Stimulated activated CD8-positive, alpha-beta memory T cell treated with anti-CD3 and anti-CD28 coated beads, Interleukin-7, amount 100 ng/mL, for 48 hours (primary cell): ENCODE measurements at places on chromosomes 7 and 10.

- DNase-seq: peak; percentile 42
Observed at GRCh38 chr7:134458341-134458805, 527 bp downstream of the AKR1B1 start.

GRCh38 chr7:50645186-50645585 is 80.0 kb upstream of the DDC start:
- DNase-seq: no peak

- no peak for DNase-seq
Observed at GRCh38 chr10:55351431-55351830, 550.4 kb upstream of the PCDH15 start.

DNA sequence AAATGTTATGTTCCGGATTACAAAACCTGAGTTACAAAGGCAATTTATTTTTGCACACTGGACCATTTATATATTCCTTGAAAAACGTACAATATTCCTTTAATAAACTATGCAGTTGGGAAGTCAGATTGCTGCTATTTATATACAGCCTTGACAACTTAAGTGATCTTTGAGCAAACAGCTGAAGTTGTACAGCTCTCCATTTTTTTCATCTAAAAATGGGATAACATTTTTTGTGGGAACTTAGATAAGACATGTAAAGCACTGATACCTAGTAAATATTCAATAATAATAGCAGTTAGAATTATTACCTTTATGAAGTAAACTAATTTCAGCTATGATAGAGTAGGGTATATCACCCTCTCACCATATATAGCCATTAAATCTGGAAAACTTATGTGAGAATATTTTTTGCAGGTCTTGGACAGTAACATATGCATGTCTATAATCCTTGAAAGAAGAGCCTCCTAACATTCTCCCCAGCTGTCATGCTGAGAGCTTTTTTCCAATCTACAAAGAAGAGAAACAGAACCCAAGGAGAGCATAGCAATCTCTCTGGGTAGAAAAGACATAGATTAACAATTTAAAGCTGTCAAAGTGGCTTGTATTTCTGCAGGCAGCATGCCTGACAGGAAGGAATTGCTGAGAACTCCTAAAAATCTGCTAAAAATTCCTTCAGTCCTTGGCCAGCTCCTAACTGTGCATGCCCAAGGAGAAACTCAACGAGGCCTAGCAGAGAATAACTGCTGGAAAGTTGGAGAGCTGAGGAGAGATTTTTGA is 326.0 kb downstream of the CRPPA start:
- DNase-seq: no peak

DNA sequence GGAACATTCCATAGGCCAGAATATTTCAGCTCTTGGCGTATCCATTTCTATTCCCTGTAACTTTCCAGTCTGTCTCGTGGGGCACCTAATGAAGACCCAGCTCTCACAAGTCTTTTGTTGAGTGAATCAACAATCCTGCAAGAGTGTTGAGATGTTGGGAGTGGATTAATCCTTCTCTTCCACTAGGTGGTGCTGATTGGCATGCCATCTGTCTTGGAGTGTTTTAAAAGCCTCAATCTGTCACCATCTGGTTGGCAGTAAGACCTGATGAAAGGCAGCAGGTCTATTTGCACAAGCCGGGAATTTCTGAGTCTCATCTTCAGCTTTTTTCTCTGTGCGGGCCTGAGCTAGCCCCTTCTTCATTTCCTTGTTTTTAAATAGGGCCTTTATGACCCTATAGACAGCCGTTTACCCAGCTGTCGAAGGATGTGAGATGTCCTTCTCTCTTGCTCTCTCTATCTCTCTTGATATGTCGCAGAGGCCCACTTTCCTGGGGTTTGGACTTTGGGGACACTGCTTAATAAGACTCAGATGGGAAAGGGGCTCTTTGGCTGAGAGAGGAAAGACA is 180.5 kb downstream of the ZNF365 start:
- no peak for DNase-seq

- no peak for DNase-seq
Observed at GRCh38 chr10:77231884-77232610, 405.6 kb downstream of the KCNMA1 start.

DNA sequence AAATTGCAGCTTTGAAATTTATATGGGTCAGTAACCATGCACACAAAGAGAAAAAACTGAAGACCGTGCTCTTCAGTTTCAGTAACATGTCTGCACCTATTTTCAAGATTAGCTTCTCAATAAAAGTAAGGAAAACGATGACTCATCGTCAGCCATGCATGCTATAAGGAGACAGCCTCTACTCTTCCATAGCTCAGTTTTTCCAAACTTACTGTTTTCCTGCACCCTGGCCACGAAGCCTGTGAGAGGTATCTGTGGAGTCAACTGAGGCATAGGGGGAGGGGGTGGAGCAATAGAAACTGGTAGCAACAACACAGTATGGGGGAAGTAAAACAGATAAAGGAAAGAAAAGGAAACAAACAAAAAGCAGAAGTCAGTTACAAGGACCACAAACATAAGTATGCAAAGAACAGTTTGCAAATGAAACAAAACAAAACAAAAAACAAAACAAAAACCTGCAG is 58.0 kb downstream of the PDSS1 start:
- DNase-seq: no peak

DNA sequence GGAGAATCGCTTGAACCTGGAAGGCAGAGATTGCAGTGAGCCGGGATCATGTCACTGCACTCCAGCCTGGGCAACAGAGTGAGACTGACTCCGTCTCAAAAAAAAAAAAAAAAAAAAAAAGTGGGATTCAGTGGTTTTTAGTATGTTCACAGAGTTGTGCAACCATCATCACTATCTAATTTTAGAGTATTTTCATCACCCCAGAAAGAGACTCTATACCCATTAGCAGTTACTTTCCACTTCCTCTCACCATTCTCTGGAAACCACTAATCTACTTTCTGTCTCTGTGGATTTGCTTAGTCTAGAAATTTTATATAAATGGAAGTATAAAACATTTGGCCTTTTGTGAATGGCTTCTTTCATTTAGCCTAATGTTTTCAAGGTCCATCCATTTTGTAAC is 113.4 kb downstream of the ST7 start:
- DNase-seq: no peak

- DNase-seq: no peak
Observed at GRCh38 chr10:124090601-124091209, 2.7 kb downstream of the CHST15 start.

GRCh38 chr10:71632200-71632820 is 87.3 kb downstream of the C10orf105 start:
- no peak for DNase-seq

DNA sequence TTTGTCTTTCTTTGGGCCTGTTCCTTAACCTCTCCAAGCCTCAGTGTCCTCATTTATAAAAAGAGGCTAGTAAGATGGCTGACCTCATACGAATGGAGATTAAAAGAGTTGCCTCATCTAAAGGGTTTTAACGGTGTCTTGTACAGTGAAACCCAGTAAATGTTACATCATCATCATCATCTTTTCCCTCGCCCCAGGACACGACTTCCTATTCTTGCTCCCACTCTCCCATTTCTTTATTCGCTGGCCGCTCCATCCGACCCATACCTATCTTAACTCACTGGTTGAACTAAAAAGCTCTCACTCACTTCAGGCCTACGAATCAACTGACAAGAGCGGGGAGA is 554 bp downstream of the FRA10AC1 start:
- DNase-seq: no peak

GRCh38 chr10:32347363-32348022 is 535 bp upstream of the EPC1 start:
- DNase-seq: no peak

DNA sequence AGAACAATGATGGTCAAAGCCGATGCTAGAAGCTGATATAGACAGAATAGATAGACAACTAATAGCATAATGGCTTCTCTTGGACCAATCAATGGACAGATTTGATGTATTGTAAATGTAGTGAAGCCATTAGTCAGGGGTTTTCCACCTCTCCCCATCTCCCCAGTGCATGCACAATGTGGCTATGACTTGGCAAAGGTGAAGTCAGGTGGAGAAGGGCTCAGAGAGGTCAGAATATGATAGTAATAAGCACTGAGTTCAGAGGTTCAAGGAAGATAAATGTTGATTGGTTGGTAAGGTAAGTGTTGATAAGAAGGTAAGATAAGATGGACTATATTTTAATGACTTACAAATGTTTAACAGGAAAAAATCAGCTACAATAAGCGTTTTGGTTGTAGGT is 28.5 kb downstream of the BLNK start:
- DNase-seq: no peak

DNA sequence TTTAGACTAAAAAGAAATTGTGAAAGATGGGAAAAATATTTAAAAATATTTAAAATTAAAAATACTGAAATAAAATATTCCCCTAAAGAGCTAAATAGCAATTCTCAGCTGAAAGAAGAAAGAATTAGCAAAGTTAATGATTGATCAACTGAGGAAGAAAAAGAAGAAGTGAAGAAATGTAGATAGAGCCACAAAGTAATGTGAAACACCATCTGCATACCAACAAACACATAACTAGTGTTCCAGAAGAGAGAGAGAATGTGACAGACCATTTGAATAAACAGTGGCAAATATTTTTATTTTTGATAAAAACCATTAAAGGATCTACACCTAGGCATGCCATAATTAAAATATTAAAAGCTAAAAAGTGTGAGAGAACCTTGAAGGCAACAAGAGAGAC is 784.5 kb upstream of the ZWINT start:
- no peak for DNase-seq

- DNase-seq: no peak
Observed at GRCh38 chr7:51034521-51035264, 252.0 kb upstream of the GRB10 start.
